ENCODE measurements at places on chromosomes 4 and X.

DNA sequence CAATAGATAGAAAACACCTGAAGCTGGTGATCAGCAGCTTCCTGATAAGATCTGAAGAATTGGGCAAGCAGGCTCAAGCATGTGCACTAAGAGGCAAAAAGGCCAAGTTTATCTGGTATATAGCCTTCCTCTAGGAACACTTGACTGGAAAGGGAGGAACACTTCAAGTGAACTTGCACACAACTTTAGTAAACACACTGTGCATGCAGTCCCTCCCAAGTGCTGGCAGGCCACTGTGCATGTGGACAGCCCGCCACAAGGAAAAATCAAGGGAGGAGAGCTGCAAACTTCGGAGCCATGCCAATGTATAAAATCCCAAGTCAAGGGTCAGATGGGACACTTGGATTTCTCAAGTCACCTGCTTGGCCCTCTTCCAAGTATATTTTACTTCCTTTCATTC is 645.8 kb upstream of the NDST4 start:
- no peak for DNase-seq

GRCh38 chr4:172777729-172778431 is 390.7 kb upstream of the GALNT7 start:
- peak; percentile 4 for DNase-seq

GRCh38 chrX:111119341-111119740 is 23.4 kb downstream of the PAK3 start:
- DNase-seq: no peak

DNA sequence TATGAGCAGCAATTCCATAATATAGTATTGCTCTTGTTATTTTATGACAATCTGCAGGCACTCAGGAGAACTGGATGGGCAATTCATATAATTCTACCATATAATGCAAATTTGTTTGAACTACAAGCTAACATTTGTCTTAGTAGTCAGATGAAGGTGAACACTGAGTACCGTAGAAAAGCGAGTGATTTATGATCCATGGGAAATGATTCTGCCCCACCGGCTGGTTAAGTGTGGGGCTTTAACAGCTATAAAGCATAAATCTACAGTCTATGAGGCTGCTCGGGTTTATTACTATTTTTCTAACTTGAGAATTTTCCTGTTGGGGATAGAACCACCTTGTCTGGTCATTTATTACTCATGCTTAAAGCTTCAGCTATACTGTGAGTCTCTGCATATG is 275.5 kb downstream of the PCDH10 start:
- no peak for DNase-seq

DNA sequence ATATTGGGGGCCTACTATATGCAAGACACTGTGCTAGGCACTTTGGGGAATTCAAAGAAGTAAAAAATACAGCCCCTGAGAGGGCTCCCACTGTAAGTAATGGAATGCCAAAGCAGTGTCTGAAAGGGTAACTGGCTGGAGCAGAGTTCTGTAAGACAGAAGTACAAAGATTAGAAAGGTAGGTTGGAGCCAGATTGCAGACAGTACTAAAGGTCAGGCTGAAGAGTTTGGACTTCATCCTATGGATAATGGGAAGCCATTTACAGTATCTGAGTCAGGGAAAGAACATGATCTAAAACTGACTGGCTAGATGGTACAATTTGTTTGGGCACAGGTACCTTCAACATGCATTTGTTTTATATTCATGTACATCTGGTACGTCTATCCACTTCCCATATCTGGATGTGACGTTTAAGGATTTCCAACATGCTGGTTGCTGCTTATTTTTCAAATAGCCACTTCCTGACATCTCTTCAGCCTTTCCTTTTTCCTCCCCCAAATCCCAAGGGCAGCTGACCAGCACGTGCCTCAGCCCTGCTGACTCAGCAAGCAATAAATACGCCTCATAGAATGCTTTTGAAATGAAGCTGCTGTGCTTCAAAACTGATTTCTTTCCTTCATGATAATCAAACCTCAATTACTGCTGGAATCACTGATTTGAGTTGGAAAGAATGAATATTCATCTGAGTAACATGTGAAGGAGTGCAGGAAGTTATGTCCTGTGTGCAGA is 9.5 kb downstream of the ENOX2 start:
- no peak for DNase-seq

DNA sequence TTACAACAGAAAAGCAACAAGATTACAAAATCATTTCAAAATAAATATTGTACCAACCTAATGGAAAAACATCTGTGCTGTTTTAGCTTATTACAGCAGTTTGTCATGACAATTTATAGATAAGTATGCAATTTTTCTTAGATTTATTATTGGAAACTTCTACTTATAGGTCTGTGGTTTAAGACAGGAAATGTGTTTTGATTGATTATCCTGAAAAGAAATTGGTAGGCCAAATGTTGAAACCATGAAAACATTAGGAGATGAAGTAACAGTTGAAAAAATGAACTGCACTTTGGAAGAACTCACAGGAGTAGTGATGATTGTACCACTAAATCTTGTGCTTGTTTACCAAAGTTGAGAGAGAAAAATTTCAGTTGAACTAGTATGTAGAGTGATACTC is 162.2 kb upstream of the GIMD1 start:
- no peak for DNase-seq

DNA sequence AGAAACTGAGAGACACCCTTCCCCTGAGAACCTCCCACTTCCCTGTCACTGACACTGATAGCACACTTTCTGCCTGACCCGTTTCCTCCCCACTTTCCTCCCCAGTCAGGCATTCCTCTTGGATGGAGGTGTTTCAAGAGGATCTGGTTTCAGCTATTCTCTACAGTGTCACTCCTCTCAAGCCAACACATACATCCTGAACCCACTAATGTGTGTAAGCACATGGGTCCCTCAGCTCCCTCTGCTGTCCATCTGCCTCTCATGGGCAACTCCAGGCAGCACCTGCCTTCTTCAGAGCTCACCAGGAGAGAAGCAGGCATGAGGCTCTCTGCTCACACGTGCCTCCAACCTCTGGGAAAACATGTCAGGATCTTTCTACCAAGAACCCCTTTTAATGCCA is 207.6 kb downstream of the NAF1 start:
- DNase-seq: no peak

GRCh38 chr4:53355930-53356521 is 9.8 kb downstream of the SCFD2 start:
- peak; percentile 26 for DNase-seq

- DNase-seq: no peak
Measured at GRCh38 chr4:118942465-118942864, 53.8 kb downstream of the SYNPO2 start.

- DNase-seq: no peak
Measured at GRCh38 chr4:152169683-152170082, 366.2 kb downstream of the FBXW7 start.

Measured in activated CD4-positive, alpha-beta T cell treated with anti-CD3 and anti-CD28 coated beads, Interleukin-2, amount 10 ng/mL, durations not matched to agents 24 days and 14 days (primary cell).